ENCODE measurements at places on chromosomes 2 and 18.

DNA sequence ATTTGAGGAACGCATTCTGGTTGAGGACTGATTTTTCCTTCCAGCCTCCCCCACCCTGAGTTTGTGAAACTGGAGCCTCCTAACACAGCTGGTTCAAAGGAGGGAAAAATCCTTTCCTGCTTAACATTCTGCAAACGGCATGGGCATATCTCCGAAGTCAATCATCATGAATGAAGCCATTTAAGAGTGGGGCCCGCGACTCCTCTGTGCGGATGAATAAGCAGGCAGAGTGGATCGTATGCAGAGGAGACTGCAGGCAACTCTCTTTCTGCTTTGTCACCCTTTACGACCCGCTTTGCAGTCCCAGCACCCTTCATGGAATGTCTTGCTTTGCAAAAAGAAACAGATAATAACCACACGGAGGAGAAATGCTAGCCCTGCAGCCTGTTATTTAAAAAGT is 305.2 kb downstream of the CLIP4 start:
- no peak for DNase-seq

DNA sequence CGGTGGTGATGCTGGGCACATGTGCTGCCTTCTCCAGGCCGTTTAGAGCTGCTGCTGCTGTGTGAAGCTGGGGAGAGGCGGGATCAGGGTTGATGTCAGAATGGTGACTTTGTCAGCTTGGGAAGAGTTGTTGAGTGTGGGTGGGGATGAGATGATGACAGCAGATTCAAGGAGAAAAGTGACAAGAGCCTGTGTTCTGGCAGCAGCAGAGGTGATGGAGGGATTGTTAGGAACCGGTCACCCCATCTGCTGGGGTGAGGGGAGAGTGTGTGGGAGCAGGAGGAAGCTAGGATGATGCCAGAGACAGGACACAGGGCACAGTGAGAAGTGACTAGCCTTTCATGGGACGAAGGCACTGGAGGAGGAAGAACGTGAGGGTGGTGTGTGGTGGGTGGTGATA is 345.5 kb downstream of the RNF144A start:
- DNase-seq: no peak

GRCh38 chr2:7929281-7929680 is 752.6 kb upstream of the ID2 start:
- DNase-seq: no peak

DNA sequence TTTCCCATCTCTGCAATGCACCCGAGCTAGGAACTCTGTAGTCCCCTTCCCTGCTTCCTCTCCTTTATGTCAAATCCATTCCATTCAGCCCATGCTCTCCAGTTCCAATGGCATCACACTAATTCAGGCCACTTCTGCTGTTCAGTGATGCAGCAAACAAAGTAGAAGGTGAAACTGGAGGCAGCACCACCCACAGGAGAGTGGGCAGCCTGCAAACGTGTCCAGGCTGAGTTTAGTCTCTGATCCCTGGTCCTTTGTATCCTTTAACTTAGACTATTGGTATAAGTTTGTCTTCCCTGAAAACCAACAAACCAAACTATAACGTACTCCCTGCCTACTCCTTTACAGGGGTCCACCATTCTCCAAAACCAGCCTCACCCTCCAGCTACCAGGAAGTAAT is 14.7 kb upstream of the KCTD1 start:
- DNase-seq: no peak

DNA sequence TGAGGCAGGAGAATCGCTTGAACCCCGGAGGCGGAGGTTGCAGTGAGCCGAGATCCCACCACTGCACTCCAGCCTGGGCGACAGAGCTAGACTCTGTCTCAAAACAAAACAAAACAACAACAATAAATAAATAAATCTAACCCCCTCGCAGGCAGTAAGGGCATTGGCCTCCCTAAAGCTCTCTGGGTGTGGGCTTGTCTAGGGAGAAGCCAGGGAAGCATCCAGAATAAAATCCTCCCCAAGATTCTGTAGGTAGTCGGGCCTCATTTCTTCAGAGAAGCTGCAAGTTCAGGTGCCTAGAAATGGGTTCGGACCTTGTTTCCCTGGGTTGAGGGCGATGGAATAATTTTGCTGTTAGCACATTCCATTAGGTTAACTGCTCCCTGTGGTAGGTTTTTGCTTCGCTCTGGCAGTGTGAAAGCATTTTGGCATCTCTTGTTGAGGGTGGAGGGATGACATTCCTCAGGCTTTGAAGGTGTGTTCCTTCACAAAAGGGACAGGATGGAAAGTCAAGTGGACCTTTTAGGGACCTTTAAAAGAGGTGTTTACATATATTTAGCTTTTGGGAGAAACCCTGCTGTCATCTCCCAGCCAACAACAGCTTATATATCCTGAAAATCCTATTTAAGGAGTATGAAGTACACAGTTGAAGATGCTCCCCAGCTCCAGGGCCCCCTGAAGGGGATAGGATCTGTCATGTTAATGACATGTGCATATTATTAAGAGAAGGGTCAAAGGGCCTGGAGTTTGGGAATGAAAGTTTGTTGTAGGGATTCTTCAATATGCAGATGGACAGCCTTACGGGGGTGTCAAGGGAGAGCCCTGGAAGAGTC is 17.7 kb downstream of the MYCN start:
- DNase-seq: no peak

GRCh38 chr2:237500681-237501424 is 13.8 kb downstream of the MLPH start:
- no peak for DNase-seq

DNA sequence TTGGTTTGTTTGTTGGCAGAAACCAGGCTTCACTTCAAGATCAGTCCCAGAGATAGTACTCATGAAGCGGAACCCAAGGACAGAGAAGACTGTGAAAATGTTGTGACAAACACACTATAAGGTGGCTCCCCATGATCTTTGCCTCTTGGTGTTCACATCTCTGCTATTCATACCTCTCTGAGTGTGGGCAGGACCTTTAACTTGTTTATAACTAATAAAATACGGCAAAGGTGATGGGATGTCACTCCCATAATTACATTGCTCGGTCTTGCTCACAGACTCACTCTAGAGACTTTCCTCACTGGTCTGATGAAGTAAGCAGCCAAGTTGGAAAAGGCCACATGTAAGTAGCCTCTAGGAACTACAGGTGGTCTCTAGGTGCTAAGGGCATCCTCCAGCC is 30.6 kb upstream of the UGP2 start:
- no peak for DNase-seq

DNA sequence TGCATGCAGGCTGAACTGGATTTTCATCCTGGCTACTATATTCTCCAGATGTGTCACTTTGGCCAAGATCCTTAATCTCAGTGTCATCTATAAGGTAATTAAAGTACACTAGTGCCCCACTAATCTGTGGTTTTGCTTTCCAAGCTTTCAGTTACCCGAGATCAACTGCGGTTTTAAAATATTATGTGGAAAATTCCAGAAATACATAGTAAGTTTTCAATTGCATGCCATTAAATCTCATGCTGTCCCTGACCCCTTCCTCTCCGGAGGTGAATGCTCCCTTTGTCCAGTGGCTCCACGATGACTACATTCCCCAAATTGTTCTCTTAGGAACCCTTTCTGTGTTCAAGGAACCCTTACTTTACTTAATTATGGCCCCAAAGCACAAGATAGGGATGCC is 5.3 kb upstream of the TYMS start:
- no peak for DNase-seq

- no peak for DNase-seq
These were observed 14.5 kb downstream of the GPC1 start for GRCh38 chr2:240449764-240450531.

GRCh38 chr2:134231965-134232340 is 21.9 kb upstream of the MGAT5 start:
- DNase-seq: no peak

DNA sequence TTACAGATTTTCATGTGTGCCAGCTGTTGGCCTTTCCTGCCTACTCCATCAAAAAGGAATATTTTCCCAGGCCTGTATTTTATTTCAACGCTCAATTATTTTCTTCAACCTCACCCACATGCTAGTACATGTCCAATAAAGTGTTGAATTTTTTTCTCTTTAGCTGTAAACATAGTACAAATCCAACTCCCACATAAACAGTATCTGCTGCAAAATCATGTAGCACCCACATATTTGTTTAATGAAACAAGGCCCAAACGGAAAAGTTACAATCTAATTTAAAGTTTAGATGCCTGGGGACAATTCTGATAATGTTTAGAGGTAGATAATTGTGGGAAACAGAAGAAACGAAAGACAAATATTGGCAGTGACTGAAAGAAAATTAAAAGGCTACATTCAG is 275.4 kb upstream of the ACVR2A start:
- no peak for DNase-seq

- no peak for DNase-seq
These were observed 13.2 kb downstream of the SERPINE2 start for GRCh38 chr2:224025874-224026273.

- DNase-seq: no peak
These were observed 24.7 kb downstream of the CLUL1 start for GRCh38 chr18:621291-622043.

GRCh38 chr2:241151934-241152660 is 1.8 kb downstream of the PPP1R7 start:
- no peak for DNase-seq

GRCh38 chr2:27150639-27151230 is 1.9 kb downstream of the TCF23 start:
- no peak for DNase-seq

DNA sequence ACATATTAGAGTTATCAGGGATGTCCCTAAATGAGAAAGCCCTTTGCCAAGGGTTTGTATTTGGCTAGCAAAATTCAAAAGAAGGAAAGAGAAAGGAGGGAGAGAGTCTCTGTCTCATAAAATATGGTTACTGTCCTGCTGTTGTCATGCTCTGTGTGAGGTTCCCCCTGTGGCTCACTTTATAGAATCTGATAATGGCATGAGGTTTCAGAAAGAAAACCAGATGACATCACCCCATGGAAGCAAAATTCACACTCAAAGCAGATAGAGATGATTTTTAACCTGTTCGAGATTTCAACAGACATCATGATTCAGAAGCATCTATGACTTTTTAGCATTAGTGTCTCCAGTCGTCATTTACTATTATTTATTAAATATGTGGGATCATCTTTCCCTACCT is 165.0 kb upstream of the SESTD1 start:
- DNase-seq: no peak

- no peak for DNase-seq
These were observed 55.9 kb downstream of the TRPM8 start for GRCh38 chr2:233972941-233973575.

- no peak for DNase-seq
These were observed 651.3 kb downstream of the DCDC2C start for GRCh38 chr2:4354678-4355077.

DNA sequence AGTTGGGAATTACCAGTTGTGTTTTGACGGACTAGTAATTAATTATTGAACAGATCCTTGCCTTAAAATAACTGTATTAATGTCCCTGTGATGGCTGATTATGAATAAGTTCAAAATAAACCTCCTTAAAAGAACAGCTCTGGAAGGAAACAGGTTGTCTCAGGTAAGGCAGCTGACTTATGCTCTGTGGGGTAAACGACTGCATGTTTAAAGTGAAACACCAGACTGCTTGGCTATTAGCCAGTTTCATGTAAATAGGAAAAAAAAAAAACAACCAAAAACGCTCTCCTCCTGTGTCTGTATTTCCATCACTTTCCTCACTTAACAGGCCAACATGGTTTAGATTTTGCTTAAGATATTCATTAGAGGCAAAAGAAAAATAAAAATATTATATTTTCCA is 243.6 kb downstream of the TMEM182 start:
- DNase-seq: no peak

DNA sequence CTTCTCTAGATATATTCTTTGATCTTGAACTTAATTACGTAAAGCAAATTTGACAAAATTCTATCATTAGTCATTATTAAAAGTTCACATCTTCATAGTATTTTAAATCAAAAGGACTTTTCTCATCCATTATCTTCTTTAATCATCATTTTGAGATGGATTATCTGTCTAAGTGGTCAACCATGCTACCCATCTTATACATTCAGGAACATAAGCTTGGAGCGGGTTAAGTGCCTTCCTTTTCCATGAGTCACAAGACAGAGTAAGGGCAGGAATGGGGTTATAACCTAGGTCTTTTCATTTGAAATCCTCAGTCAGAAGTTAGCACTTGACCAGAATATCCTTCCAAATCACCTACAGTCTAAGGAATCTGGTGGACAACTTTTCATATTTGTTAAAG is 297.1 kb downstream of the TCF4 start:
- DNase-seq: no peak

GRCh38 chr2:152054593-152054992 is 44.3 kb downstream of the CACNB4 start:
- DNase-seq: no peak

Measured in NCI-H2081 treated with DMSO at 0.1 percent for 48 hours (cell line).